ENCODE measurements at places on chromosomes 12 and 14. TPM values are rescaled to one million over a fixed set of nuclear protein-coding genes. Genes with fewer than 3 reads are reported as not detected.

DNA sequence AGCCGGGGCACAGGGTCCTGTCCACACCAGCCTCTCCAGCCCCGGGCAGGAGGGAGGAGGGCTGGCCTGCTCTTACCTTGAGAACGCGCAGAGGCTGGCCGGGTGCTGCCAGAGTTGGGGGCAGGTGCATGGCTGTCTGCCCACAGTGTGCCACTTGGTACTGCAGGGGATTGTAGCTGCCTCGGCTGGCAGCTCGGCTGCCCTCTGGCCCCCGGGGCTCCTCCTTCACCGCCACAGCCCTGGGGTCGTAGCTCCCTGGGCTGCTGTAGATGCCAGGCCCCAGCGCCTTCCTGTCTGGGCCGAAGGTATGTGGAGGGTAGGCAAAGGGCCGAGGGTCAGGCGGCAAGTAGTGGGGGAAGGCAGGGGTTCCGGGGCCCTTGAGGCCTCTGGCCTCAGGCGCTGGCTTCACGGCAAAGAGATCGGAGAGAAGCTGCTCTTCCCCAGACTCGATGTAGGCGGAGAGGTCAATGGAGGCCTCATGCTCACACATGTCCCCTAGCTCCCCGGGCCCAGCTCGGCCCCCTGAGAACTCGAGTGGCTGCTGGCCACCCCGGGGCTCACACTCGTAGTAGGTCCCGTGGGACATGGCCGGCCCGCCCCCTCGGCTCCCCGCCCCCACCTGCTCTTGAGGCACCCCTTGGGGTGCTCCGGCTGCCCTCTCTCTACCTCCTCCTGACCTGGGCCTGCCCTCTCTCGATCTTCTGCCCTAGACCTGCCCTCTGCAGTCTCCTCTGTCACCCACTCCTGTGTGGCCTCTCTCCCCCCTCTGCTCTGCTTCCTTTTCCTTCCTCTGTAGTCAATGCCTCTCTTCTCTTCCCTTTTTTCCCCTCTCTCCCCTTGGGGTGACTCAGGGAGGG, at the start of gene CEBPE:
Gene CEBPE (minus strand): TSS at position 750 of the 857 bp plus-strand sequence. CDS start 164 bp downstream, at position 586.
- peak within 1 kb of the TSS; percentile 50 for H3K27ac ChIP-seq
- H3K4me1 ChIP-seq = peaks cover 26% of the 10 kb centered on the region
- peaks cover 6% of the 10 kb centered on the region for H3K27me3 ChIP-seq
- no peak within 1 kb of the TSS for H3K4me3 ChIP-seq
- H3K36me3 ChIP-seq = no peaks in the 10 kb centered on the region
- no peak for DNase-seq

DNA sequence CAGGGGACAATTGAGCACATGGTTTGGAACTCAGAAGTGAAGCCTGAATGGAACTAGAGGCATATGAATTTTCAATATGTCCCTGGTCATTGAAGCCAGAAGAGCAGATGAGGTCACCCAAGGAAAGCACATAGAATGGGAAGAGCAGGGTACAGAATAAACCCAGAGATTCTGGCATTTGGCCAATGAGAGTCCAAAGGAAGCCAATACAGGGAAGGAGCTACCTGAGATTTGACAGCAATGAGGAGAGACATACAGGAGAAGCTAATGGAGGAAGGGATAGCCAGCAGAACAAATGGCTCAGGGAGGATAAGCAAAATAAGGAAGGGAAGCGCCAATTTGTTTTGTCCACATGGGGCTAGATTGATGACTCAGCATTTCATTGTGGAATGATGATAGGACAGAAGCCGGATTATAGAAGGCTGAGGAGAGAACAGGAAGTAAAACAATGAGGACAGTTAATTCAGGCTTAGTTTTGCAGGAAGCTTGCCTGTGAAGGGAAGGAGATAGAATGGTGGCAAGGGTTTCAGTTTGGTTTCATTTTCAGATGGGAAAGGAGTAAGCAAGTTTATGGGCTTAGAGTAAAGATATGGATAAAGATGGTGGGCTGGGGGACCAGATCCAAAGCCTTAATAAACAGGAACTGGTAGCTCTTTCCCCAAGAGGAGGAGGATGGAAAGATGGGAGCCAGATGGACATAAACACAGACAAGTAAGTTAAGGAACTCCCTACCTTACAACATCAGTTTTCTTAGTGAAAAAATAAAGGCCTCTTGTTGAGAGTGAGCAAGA, 3.2 kb upstream of the SPTSSA start:
- no peaks in the 10 kb centered on the region for H3K36me3 ChIP-seq
- H3K4me3 ChIP-seq = no peak overlapping the region
- H3K27ac ChIP-seq = no peak overlapping the region
- peaks cover 20% of the 10 kb centered on the region for H3K4me1 ChIP-seq
- no peaks in the 10 kb centered on the region for H3K27me3 ChIP-seq

GRCh38 chr12:40921563-40922163, 229.4 kb downstream of the CNTN1 start:
- no peak overlapping the region for H3K27ac ChIP-seq
- H3K4me1 ChIP-seq = no peaks in the 10 kb centered on the region
- H3K36me3 ChIP-seq = no peaks in the 10 kb centered on the region
- H3K27me3 ChIP-seq = peaks cover 3% of the 10 kb centered on the region
- no peak for DNase-seq
- H3K4me3 ChIP-seq = no peak overlapping the region

The TAS2R46 gene
- 0.89 TPM for total RNA-seq

The BDKRB1 gene
- not detected for total RNA-seq
